ENCODE measurements at places on chromosomes 1 and 21. TPM values are rescaled to one million over a fixed set of nuclear protein-coding genes. Genes with fewer than 3 reads are reported as not detected.

The KHDRBS1 gene
- total RNA-seq = 128 TPM

The USP33 gene
- total RNA-seq = 267 TPM

The NR1I3 gene
- total RNA-seq = not detected

The BRDT gene
- not detected for total RNA-seq

The XCL1 gene
- total RNA-seq = not detected

The PGM1 gene
- 17.8 TPM for total RNA-seq

The ACTL8 gene
- total RNA-seq = not detected

The CELA2A gene
- not detected for total RNA-seq

The KRTAP19-3 gene
- total RNA-seq = not detected

The SH2D1B gene
- not detected for total RNA-seq

The RXRG gene
- 5.3 TPM for total RNA-seq

The TBX15 gene
- total RNA-seq = 0.31 TPM

The C1orf141 gene
- not detected for total RNA-seq

The MROH7 gene
- 2.5 TPM for total RNA-seq

The VASH2 gene
- total RNA-seq = 80.4 TPM

The PHGDH gene
- total RNA-seq = 20.3 TPM

The KLHDC9 gene
- 1.6 TPM for total RNA-seq

The SH2D5 gene
- 0.31 TPM for total RNA-seq

The UTS2 gene
- not detected for total RNA-seq

The NUAK2 gene
- total RNA-seq = 1.9 TPM

The SPATA21 gene
- 0.31 TPM for total RNA-seq

The SLC44A3 gene
- 2.2 TPM for total RNA-seq

The DNAJC8 gene
- total RNA-seq = 41.0 TPM

The SLC30A2 gene
- not detected for total RNA-seq

The ERRFI1 gene
- total RNA-seq = 20.3 TPM

The KRTAP8-1 gene
- not detected for total RNA-seq

The FAM151A gene
- total RNA-seq = not detected

The SDC3 gene
- 84.5 TPM for total RNA-seq

The RIPPLY3 gene
- not detected for total RNA-seq

The NR0B2 gene
- total RNA-seq = not detected

The SLC5A3 gene
- 79.2 TPM for total RNA-seq

The CLCA4 gene
- total RNA-seq = not detected

The C1orf116 gene
- under 0.01 TPM for total RNA-seq

The SPAG17 gene
- total RNA-seq = 3.1 TPM

The TMIGD3 gene
- total RNA-seq = 1.3 TPM

The PTAFR gene
- 1.6 TPM for total RNA-seq

The ICOSLG gene
- 0.31 TPM for total RNA-seq

The MTARC1 gene
- 18.8 TPM for total RNA-seq

The HHIPL2 gene
- 0.94 TPM for total RNA-seq

The BATF3 gene
- total RNA-seq = 5.3 TPM

The S100A7 gene
- not detected for total RNA-seq

The TNFRSF25 gene
- total RNA-seq = 34.1 TPM

The CORT gene
- 3.8 TPM for total RNA-seq

The ATP6V1G3 gene
- not detected for total RNA-seq

The OR2G6 gene
- total RNA-seq = not detected
